ENCODE measurements at places on chromosomes 12 and 14.

DNA sequence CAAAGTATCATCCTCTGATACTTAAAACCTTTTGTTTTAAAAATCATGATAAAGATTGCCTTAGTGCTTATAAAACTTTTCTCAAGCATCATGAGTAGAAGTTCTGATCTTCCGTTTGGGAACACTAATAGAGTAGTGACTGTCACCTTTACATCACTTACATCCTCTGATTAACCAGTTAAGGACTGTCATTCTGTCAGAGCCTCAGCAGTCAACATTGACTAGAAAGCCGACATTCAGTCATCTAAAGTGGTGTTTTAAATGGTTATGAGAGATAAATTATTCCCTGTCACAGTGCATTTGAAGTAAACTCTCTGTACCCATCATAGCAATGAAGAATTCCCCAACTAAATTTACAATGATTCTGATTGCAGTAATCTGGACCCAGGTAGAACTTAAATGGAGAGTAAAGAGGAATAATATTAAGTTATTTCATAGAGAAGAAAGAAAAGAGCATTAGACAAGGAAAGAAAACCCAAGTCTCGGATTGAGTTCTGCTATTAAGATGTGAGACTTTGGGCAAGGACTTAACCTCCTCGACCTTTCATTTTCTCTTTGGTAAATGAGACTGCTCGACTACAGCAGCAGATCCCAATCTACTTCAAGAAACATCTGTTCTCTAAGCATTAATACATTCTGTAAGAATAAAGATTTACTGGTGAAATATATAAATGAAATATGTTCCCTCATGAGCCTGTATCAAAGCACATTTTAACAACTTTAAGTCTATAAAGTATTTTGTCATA is 563.9 kb upstream of the LMO3 start:
- no peak for DNase-seq

GRCh38 chr14:35301735-35302528 is 9.8 kb downstream of the PSMA6 start:
- DNase-seq = no peak

DNA sequence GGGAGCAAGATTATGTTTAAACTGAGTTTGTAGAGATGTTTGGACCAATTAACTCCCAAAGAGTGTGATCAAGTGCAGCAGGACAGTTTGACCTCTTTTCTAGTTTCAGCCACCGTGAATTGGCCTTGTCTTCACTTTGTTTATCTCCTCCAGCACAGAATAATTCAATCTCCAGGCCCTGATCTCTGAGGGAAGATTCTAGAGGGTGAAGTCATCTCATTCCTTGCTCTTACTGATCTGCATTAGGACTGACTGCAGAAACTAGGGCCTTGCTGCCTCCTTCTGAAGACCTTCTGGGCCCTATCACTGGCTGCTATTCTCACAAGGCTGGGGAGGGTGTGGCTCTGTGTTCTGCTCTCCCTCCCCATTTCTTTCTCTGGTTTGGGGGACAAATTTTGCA is 29.4 kb downstream of the C12orf75 start:
- DNase-seq = no peak

DNA sequence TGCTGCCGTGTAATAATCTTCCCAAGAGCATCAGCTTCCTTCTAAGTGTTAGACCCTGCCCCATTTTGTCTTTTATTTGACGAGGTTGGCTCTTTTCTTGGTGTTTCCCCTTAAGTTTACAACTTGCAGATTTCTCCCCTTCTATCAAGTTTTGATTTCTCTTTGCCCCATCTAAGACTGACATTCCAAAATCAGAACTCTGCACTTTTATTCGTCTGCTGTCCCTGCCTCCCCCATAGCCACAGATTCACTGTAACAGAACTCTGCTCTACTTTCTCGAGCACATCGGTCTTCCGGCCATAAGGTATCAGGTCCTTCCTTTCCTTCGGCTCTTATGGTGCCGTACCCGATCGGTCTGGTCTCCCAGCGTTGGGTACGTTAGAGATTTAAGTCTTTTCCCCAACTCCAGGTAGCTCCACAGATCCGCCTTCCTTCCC is 563 bp downstream of the DCP1B start:
- DNase-seq = no peak

DNA sequence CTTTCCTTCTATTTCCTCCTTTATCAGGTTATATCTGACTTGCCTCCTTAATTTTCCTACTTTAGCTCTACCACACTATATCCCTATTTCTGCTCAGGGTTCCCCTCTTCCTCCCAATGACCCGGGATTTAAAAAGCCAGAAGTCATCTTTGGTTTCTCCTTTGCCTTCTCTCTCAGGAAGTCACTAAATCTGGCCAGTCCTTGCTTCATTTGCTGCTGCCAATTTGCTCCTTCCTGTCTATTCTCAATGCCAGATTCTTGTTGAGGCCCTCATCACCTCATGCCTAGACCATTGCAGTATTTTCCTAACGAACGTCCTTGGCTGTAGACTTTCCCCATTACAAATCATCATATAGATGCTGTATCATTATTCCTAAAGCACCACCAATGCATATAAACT is 26.5 kb upstream of the NID2 start:
- DNase-seq = no peak

DNA sequence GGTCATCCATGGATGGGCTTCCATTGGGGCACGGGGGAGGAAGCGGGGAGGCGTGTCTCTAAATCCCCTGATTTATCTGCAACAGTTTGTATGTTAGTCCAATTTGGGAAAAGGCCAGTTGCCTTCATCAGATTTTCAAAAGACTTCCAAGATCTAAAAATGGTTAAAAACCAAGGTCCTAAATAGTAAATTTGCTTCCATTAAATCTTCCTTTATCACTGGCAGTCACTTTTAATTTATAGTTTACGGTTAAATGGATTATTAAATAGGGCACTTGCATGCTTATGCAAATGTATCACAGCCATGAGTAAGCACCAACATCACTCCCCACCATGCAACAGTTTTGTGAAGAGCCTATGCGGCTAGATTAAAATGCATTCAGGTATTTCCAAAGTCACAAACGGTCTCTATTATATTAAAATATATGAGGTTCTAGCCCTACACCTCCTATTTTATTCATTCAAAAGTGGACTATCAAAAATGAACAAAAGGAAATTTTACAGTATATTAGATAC is 108.2 kb upstream of the GPHB5 start:
- DNase-seq = no peak

GRCh38 chr14:67420102-67420739 is 8.3 kb upstream of the PLEK2 start:
- no peak for DNase-seq

GRCh38 chr12:56679883-56680575 is 8.1 kb downstream of the PTGES3 start:
- DNase-seq = no peak

- DNase-seq = no peak
Observed at GRCh38 chr12:128259556-128260070, 7.4 kb upstream of the TMEM132C start.
